Right lobe of liver (tissue), 6 donors: ENCODE measurements at places on chromosomes 6 and 20. TPM values are rescaled to one million over a fixed set of nuclear protein-coding genes. Genes with fewer than 3 reads are reported as not detected.

Gene ID1
- total RNA-seq = 236 TPM

GRCh38 chr20:45341939-45342854 is 6.0 kb downstream of the SDC4 start:
- DNase-seq = peak; percentile 90
- no peaks in the 10 kb centered on the region for H3K27me3 ChIP-seq
- H3K4me3 ChIP-seq = peak overlapping the region; percentile 90
- peaks cover 9% of the 10 kb centered on the region for H3K36me3 ChIP-seq
- peaks cover 44% of the 10 kb centered on the region for H3K4me1 ChIP-seq

DNA sequence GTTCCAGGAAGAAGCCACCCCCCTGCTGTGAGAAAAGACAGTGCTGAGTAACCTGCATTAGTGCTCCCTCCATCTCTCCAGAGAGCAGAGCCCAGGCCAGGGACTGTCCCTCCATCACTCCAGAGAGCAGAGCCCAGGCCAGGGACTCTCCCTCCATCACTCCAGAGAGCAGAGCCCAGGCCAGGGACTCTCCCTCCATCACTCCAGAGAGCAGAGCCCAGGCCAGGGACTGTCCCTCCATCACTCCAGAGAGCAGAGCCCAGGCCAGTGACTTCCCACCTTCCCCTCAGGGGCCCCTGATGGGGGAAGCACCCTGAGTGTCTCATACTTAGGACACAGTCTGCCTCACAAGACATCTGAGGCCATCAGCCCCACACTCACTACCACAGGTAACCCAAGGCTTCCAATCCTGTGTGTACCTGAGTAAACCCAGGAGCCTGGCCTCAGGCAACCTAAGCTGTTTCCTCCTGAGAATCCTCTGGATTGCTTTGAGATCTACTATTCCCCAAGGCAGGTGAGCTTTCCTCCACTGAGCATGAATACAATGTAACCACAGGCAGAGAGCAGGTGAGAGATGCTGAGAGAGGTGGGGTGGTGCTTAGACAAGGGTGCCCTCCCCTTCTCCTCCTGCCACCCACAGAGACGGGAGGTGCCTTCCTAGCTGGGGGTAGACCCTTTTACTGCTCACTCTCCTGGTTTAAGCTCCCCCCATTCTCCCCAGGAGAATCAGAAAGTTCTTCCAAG is 4.9 kb downstream of the TBXT start:
- no peak overlapping the region for H3K4me3 ChIP-seq
- H3K27ac ChIP-seq = no peak overlapping the region
- H3K27me3 ChIP-seq = peaks cover 7% of the 10 kb centered on the region
- no peaks in the 10 kb centered on the region for H3K36me3 ChIP-seq

DNA sequence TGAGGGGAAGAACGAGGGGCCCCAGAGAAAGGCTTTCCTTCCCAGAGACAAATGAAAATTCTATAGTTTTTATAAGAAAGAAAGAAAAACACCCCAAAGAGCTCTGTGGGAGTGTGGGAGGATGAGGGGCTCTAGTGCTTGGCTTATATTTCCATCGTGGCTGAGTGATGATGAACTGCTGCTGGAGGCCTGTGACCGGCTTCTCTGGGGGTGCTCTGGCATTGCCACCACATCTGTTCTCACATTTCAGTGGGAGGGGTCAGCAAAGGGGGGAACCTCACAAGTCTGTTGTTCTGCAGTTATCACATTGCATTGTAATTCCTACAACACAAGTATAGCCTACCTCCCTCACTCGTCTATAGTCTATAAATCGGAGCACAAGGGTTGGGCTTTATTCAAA is 67.6 kb upstream of the BACH2 start:
- H3K4me3 ChIP-seq = no peak overlapping the region
- no peaks in the 10 kb centered on the region for H3K36me3 ChIP-seq
- no peak for DNase-seq

Gene BANF2
- not detected for total RNA-seq

Gene LST1
- 5.0 TPM for total RNA-seq

DNA sequence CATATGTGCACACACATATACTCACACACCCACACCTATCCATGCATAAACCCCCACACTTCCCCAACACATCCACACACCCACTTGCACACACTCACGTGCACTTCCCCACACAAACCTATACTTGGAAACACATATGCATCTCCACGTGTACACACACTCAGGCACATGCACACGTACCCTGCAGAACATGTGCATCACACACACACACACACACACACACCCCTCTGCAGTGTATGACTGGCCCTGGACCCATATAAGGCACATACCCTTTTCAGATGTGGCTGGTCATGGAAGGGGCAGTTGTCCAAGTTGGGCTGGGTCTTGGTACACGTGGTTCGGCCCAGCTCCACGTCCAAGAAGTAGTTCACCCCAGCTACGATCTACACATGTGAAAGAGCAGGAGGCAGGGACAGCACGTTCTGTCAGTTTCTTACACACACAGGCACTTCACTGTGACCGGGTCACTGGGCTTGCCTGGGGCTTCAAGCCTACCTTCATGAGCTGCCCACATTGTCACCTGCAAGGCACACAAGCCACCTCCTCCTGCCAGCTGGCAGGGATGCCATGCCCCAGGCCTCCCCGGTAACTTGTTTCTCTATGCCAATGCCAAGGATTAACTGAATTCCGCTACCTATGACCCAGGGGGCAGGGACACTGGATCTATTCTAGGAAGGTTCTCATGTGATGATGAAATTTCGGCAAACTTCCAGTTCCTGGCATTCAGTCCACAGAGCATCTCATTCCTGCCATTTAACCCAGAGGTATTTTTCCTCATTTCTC is 2.6 kb downstream of the CST3 start:
- no peaks in the 10 kb centered on the region for H3K36me3 ChIP-seq
- H3K4me3 ChIP-seq = no peak overlapping the region
- no peak overlapping the region for H3K27ac ChIP-seq
- peaks cover 24% of the 10 kb centered on the region for H3K4me1 ChIP-seq
- H3K27me3 ChIP-seq = no peaks in the 10 kb centered on the region
- peak; percentile 96 for DNase-seq

- H3K36me3 ChIP-seq = no peaks in the 10 kb centered on the region
- H3K4me3 ChIP-seq = no peak overlapping the region
- no peak for DNase-seq
- H3K4me1 ChIP-seq = no peaks in the 10 kb centered on the region
- no peak overlapping the region for H3K27ac ChIP-seq
Observed at GRCh38 chr6:85066266-85066665, 301.9 kb upstream of the TBX18 start.

Gene MAP3K7
- total RNA-seq = 10.2 TPM

- H3K36me3 ChIP-seq = no peaks in the 10 kb centered on the region
- peak overlapping the region; percentile 30 for H3K4me3 ChIP-seq
- no peak for DNase-seq
- peak overlapping the region; percentile 46 for H3K27ac ChIP-seq
Observed at GRCh38 chr6:128478230-128479047, 42.0 kb downstream of the PTPRK start.

Gene KCTD20
- total RNA-seq = 26.4 TPM

DNA sequence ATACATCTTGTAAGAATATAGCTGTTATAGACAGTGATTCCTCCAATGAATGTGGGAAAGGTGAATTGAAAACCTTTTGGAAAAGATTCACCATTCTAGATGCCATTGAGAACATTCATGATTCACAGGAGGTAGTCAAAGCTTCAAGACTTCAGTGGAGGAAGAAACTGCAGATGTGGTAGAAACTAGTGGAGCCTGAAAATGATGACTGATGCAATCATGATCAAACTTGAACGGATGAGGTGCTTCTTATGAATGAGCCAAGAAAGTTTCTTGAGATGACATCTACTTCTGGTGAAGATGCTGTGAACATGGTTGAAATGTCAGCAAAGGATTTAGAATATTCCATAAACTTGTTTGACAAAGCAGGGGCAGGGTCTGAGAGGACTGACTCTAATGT is 66.7 kb upstream of the C6orf118 start:
- H3K4me3 ChIP-seq = no peak overlapping the region
- H3K4me1 ChIP-seq = no peaks in the 10 kb centered on the region
- H3K27ac ChIP-seq = no peak overlapping the region
- no peak for DNase-seq

DNA sequence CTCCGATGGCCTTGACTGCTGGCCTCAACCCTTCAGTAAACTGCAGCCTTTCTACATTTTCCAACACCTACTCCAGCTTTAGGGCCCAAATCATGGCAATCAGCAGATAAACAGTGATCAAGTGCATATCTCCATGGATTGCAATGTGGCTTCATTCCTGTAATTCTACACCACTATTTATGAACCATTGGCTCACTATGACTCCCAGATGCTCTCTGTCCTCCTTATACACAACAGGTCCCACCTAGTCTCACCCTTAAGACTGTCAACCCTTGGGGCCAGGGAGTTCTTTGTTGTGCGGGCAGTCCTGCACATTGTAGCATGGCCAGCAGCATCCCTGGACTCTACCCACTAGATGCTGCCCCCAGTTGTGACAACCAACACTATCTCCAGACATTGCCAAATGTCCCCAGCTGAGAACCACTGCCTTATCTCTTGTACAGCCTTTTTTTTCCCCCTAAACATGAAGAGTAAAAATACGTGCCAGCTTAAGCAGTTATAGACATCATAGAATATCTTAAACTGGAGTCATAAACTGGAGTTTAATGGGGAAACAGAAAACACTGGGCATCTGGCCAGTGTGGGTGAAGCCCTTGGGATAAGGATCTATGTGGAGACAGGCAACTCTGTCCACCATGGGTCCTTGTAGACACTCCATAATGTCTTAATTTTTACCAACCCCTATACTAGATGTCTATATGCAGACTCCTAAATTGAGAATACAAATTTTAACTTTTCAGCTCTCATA is 21.1 kb downstream of the MRPL14 start:
- H3K27me3 ChIP-seq = no peaks in the 10 kb centered on the region
- peaks cover 5% of the 10 kb centered on the region for H3K36me3 ChIP-seq
- H3K4me1 ChIP-seq = no peaks in the 10 kb centered on the region
- H3K4me3 ChIP-seq = no peak overlapping the region

- no peak overlapping the region for H3K27ac ChIP-seq
- no peak for DNase-seq
- no peaks in the 10 kb centered on the region for H3K27me3 ChIP-seq
- H3K4me1 ChIP-seq = no peaks in the 10 kb centered on the region
- H3K36me3 ChIP-seq = no peaks in the 10 kb centered on the region
- no peak overlapping the region for H3K4me3 ChIP-seq
Observed at GRCh38 chr6:39599341-39599740, 125.9 kb downstream of the KIF6 start.

DNA sequence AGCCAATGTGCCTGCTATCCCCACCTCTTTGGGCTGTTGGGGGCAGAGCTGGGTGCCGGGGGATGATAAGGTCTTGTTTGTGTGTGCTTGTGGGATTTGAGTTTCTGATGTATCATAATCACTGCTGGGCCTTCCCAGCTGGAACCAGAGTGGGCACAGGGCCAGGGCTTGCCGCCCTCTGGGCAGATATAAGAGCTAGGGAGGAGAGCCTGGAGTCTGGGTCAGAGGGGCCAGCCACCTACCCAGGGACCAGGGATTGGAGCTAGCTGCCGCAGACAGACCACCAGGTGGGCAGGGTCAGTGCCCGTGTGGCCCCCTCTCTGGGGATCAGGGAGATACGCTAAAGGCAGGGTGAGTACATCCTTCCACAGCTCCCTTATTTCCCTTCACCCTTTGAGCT is 3.1 kb upstream of the TLDC2 start:
- H3K36me3 ChIP-seq = no peaks in the 10 kb centered on the region
- H3K27ac ChIP-seq = no peak overlapping the region
- peak; percentile 46 for DNase-seq

DNA sequence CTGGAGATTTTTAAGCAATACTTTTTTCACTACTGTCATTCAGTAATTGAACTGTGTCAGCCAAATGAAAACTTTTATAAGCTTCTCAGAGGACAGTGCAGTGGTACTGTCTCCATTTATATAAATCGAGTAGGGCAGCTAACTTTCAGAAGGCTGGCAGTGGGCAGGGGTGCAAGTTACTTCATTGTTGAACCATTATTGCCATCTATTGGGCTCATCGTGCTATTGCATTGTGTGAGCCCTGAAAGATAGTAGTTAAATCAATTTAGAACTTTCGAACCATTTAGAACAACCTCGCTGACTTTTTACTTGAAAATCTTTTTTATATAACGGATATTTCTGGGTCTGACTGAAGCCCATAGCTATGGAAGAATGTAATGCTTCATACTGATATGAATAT is 347.8 kb upstream of the PLCB4 start:
- no peaks in the 10 kb centered on the region for H3K27me3 ChIP-seq
- DNase-seq = peak; percentile 55
- no peak overlapping the region for H3K4me3 ChIP-seq

DNA sequence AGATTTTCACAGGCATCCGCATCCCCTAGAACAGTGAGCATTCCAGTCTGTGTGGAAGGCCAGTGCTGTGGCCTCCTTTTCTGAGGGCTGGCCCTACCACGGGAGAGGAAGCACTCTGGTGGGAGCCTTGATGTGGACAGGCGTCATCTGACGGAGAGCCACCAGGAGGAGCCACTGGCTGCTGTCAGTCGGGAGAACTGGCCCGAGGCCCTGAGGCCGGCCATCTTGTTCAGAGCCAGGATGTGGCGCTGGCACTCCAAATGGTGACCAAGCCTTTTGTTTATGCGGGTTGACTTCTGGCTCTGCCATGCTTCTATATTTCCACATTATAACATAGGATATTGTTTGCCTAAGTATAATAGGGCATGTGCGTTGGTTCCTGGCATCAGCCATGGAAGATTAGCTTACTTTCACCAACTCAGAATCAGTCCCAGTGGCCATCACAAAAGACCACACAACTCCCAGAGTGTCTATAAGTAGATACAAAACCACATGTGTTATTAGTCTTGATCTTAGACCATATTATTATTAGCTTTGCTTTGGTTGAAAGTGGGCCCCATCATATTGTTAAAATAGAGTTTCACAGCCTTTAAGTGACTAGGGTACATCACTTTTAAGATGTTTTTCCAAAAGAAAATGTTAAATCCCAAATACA is 273.9 kb upstream of the TAB2 start:
- H3K36me3 ChIP-seq = no peaks in the 10 kb centered on the region
- no peaks in the 10 kb centered on the region for H3K27me3 ChIP-seq
- H3K4me1 ChIP-seq = no peaks in the 10 kb centered on the region
- no peak for DNase-seq

- H3K36me3 ChIP-seq = no peaks in the 10 kb centered on the region
- H3K4me1 ChIP-seq = no peaks in the 10 kb centered on the region
- DNase-seq = no peak
Observed at GRCh38 chr6:165986914-165987482, 180.7 kb downstream of the TBXT start.

GRCh38 chr20:58103961-58104360 is 124.5 kb downstream of the ANKRD60 start:
- H3K27ac ChIP-seq = no peak overlapping the region
- H3K4me1 ChIP-seq = no peaks in the 10 kb centered on the region
- H3K4me3 ChIP-seq = no peak overlapping the region
- no peaks in the 10 kb centered on the region for H3K36me3 ChIP-seq
- DNase-seq = no peak
- H3K27me3 ChIP-seq = no peaks in the 10 kb centered on the region

DNA sequence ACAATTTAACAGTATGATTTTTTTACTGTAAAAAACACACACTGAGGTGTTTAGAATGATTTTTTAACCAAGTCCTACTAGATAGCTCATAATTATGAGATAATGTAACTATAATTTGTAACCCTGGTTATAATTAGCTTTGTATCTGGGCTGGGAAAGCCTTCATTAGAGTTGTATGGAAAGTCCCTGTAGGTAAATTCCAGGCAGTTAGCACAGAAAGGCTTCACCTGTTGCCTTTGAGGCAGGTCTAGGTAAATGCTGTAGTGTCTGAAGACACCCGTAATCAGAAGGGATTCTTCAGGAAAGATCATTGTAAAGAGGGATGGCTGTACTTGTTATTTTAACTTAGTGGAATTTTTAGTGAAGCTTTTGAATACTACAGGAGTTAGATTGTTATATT is 1.9 kb downstream of the TMEM200A start:
- H3K36me3 ChIP-seq = no peaks in the 10 kb centered on the region
- H3K27me3 ChIP-seq = no peaks in the 10 kb centered on the region
- no peak for DNase-seq
- peaks cover 14% of the 10 kb centered on the region for H3K4me1 ChIP-seq
- H3K4me3 ChIP-seq = no peak overlapping the region
- H3K27ac ChIP-seq = no peak overlapping the region

Gene TREM2
- 0.93 TPM for total RNA-seq
